ENCODE measurements at places on chromosomes 5 and 9.

GRCh38 chr9:2411459-2412215 lies 209.9 kb upstream of the VLDLR start:
- no peak for DNase-seq

DNA sequence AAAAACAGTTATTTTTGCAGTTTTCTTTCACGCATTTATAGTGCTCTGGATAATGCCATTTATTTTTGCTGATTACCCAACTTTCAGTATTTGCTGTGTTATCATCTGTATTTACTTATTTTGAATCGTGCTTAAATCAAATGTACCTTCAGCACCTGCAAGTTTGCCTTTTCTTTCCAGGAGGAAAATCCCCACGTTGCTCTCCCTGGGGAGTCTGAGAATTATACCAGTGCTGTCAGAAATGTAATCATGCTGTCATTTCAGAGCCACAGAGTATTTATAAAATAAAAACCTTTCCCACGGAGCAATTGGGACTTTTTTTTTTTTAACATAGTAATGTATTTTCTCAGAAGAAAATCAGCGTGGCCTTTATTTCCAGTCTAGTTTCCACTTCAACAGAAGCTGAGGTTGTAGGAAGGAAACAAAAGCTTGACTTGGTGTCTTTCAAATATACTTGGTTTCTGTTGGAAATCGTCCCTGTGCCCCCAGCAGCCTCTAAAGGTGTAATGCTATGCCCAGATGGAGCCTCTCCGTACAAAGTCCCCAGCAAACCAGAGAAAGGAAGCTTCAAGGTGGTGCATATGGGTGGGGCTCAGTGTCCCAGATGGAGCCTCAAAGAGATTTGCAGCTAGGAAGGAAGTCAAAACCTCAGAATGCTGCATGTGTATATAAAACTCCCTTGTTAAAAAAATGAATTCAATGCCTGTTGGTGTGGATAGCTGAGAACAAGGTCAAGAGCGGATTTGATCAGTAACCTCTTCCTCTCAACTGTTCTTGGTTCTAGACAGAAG lies 2.1 kb downstream of the GPR150 start:
- no peak for DNase-seq

- no peak for DNase-seq
Observed at GRCh38 chr5:11268891-11269290, 507.9 kb upstream of the DAP start.

DNA sequence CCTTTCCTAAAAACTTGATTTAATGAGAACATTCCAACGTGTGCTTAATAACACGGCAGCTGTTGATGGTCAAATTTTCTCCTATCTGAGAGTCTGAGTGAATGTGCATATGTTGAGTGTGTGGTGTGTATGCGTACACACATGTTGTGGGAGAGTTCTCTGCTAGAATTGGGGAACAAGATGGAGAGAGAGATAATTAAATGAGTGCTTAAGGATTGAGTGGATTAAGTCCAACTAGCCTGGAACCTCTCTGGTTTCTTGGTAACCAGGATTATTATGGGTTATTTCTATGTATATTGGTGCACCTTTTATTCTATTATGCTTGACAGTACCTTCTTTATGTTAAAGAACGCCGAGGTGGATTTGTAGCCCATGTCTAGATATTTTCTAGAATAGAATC lies 36.4 kb upstream of the TNFAIP8 start:
- DNase-seq, result no peak

- no peak for DNase-seq
Observed at GRCh38 chr9:137588891-137589290, 1.4 kb downstream of the ZMYND19 start.

GRCh38 chr9:126295082-126295477 lies 31.5 kb upstream of the MVB12B start:
- DNase-seq, result no peak

DNA sequence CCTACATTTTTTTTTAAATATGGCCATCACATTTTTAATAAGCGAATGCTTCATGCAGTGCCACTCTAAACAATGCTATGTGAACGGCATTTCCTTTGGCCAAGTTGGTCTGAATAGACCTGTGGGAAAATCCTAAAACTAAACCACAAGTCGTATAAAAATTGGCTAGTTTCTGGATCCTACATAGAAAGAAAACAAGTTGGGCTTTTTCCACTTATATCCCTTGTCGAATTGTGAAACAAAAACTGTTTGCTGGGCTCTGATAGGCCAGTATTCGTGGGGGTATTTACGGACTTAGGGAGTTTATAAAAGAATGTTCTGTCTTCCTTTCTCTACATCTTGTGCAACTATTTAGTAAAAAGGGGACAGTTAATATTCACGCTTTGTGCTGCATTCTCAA lies 153.1 kb upstream of the KLF9 start:
- no peak for DNase-seq

GRCh38 chr5:58185801-58186200 lies 274.1 kb downstream of the PLK2 start:
- DNase-seq, result no peak

DNA sequence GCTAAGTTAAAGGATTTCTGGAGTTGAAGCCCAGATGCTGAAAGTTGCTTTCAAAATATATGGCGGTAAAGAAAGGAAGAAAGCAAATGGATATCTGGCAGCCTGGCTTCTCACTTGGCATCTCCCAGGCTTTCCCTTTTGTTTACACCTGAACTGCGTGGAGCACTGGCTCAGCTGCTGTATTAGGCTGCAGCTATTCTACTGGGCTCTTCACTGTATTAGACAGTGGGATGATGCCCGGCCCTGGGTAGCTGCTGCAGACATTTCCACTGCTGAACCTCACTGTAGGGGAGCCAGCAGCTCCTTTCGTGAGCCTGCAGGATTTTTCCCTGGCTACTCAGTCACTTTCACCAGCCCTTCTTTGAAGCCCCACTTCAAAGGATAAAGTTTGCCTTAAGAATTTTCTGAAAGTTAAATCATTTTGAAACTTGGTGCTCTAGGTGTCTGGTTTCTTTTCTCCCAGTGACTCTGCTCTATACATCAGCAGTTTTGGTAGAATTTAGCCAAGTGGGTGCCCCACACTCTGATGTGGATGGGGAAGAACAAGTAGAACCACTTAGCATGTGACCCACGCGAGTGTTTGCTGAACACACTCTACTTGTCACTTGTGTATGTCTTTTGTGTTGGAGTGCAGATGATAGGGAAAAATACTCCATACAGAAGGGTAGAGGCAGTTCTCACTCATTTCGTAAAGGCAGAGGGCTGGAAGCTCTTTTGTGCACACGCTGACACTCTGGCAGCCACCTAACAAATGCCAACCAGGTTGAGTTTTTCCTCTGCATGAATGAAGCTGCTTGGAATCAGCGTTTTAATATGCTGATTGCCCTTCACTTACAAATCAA lies 49.9 kb downstream of the C9orf152 start:
- no peak for DNase-seq

GRCh38 chr5:175254155-175254554 lies 189.8 kb downstream of the DRD1 start:
- no peak for DNase-seq

- no peak for DNase-seq
Observed at GRCh38 chr9:15253197-15253596, 53.8 kb downstream of the TTC39B start.

DNA sequence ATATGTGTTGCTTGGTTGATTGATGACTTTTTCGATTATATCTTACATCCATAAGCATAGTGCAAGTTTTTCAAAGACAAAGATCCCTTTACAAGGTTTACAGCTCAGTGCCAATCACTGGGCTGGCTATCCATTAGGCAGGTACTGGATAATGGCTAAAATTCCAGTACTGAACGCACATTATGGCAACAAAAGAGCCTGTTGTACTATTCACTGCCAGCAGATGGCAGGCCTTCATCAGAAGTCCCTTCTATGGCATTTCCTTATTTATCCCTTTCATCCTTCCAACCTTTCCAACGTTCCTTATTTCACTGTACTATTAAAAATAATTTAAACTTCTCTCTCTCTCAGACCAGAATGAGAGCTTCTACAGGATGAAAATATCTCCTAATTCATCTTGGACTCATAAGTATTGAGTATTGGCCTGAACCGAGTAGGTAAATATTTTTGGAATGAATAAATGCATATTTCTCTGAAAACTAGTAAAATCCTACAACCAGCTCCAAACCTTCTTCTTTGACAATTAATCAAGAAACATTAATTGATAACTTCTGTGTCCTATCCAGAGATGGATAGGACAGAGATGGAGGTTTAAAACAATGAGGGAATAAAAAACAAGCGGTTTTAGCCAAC lies 6.7 kb upstream of the WNT8A start:
- no peak for DNase-seq

- DNase-seq, result peak; percentile 69
Observed at GRCh38 chr5:100826133-100826532, 76.9 kb downstream of the ST8SIA4 start.

DNA sequence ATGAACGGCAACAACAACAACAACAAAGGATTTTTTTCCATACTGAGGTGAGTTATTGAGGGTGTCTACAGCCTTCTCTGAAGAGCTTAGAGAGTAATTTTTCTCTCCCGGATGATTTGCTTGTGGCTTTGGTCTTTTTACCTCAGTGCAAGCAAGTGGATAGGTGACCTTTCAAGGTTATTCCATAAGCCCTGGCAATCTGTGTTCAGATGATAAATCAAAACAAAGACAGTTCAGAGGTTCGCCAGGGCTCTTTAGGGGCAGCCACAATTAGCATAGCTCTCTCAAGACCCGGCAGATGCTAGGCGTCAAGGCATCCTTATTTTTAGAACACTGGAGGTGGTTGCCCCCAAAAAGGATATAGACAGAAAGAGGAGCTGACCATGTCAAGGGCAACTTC lies 417.9 kb upstream of the C9orf72 start:
- DNase-seq, result no peak

GRCh38 chr5:110590187-110590586 lies 136.3 kb downstream of the TMEM232 start:
- no peak for DNase-seq

- no peak for DNase-seq
Observed at GRCh38 chr9:5326187-5326586, 13.5 kb downstream of the RLN1 start.

DNA sequence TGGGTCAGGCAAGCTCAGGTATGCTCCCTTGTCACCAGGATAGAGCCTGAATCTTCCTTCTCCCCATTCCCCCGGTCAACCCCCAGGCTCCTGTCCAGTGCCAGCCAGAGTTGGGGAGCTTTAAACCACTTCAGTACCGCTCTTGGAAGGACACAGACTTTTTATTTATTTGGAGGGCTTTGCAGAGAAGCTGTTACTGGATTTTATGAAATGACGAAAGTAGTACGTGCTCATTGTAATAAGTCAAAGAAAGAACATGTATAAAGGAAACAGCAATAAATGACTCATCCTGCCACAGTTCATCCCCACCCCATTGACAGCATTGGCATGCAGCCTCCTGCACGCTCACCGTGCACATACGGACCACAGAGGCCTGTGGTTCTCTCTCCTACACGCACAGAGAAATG lies 230.3 kb downstream of the AUH start:
- DNase-seq, result no peak

- DNase-seq, result no peak
Observed at GRCh38 chr5:142235050-142235797, 89.6 kb downstream of the SPRY4 start.

- no peak for DNase-seq
Observed at GRCh38 chr5:132546108-132546507, 2.8 kb upstream of the IL5 start.

GRCh38 chr5:136133222-136133921 lies 727 bp downstream of the SMAD5 start:
- no peak for DNase-seq

DNA sequence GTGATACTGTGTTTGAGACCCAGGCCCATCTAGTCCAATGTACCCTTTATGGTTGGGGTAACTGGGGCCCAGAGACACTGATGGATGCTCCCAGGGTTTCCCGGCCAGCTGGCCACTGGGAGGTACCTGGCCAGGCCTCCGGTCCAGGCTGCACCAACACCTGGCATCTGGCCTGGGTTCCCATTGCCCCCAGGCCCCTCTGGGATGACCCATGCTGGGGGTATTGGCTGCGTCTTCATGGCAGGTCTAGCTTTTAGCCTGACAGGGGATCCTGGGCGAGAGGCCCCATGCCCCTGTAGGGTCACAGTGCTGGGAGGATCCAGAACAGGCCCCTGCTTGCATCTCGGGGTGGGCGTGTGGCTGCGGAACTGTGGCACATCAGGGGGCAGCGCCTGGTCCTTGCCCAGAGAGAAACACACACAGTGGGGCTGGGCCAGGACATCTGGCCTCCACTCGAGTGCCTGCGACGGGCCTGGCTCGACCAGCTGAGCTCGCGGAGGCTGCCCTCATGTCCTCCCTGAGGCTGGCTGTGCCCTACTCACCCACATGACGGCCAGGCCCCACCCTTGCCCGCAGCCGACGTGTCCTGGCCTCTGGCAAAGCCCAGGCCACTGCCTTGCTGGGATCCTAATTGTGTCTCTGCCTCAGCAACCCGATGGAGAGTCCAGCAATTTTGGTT lies 21.5 kb upstream of the COL5A1 start:
- DNase-seq, result no peak

DNA sequence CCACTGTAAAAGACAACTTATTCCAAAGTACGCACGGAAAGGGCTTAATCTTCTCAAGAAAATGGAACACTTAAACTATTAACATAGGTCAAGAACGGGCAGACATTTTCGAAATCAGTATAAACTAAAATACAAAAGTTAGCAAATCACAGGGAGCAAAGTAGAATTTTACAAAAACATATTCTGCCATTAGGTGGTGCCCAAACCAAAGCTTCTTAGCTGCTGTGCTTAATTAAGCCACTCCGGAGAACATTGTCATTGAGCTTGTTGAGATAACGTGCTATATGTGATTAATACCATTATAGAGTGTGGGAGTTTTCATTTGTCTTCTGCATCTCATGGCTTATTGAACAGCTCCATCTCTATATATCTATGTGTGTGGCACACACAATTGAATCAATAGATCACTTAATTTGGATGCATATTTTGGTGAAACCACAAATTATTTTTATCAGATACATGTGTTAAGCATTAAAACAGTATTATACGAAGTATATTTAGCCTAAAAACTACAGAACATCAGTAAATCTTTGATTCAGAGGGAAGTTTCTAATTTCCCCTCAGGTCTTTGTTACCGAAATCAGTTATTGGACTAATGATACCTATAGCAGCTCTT lies 23.4 kb downstream of the UBLCP1 start:
- no peak for DNase-seq

DNA sequence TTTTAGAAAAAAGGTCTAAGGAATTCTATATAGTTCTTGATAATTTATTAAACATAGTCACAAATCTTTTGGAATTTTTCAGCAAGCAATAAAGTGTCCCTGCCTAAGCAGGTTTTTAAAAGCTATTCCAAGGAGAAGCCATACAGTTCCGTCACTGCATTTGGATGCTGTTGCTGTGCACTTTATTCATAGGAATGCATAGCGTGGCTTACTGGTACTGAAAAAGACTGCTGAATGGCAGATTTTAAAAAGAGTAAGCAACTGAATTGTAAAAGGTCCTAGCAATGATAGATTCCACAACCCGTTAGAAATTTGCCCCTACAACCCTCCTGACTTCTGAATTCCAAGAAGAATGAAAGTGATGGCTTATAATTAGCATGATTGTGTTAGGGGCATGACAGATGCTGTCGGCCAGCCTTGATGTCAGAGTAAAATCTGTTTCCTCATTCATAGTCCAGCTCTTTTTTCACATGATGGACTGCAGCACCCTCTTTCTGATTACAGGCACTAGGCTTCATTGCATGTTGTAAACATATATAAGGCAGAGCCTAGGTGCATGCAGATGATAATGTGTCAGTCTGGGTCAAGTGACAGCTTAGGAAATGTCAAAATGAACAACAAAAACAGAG lies 227.0 kb downstream of the PDE4D start:
- DNase-seq, result no peak

- DNase-seq, result no peak
Observed at GRCh38 chr9:126986506-126986951, 71.9 kb downstream of the RALGPS1 start.

- peak; percentile 37 for DNase-seq
Observed at GRCh38 chr5:113771483-113771882, 258.0 kb downstream of the YTHDC2 start.

Measured in GM12878 (cell line).